ENCODE measurements at places on chromosomes 13 and 19.

DNA sequence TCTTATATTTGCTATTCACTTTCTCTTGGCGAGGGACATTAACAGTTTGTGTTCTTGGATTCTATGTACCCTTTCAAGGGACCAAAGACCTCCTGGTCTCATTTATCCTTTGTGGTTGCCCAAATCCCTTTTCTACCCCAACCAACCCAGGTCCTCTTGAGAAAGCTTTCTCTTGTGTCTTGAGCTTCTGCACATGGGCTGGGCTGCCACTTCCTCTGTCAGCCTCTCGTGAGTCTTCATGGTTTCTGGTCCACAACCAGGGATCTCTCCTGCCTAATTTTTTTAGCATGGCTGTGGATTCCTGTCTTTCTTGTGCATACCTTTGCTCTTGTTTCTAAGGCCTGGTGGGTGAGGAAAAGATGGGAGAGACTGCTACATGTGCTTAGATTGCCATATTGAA is 14.9 kb downstream of the TIMM13 start:
- no peak for DNase-seq

GRCh38 chr19:3821857-3822364 is 35.7 kb upstream of the MATK start:
- DNase-seq: peak; percentile 96

DNA sequence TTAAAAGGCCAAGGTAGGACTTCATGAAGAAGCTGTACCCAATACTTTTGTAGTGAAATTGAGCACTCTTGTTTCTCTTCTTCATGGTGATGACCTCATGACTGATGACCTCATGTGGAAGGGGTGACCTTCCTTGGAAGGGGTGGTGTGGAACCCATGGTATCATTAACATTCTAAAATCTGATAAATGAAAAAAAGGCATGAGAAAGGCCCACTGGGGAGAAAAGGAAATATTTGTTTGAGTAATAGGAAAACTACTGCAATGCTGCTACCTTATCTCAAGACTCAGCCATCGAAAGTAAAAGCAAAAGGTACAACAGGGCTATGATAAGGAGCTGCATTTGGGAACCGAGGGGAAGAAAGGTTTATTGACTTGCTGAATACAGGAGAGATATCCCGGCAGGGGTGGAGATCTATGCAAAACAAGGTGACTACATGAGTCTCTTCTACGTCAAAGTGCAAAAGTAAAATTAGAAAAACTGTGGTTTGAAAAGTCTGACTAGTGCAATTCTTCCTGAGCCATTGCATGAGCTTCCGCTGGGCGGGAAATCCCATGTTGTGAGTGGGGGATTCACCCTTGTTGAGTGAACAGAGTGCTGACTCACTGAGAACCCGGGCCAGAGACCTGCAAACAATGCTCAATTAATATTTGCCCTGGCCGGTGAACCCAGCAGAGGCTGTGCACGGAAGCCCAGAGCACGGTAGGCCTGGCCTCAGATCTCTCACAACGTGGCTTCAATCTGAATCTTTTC is 138.9 kb upstream of the RFC3 start:
- DNase-seq: peak; percentile 39

DNA sequence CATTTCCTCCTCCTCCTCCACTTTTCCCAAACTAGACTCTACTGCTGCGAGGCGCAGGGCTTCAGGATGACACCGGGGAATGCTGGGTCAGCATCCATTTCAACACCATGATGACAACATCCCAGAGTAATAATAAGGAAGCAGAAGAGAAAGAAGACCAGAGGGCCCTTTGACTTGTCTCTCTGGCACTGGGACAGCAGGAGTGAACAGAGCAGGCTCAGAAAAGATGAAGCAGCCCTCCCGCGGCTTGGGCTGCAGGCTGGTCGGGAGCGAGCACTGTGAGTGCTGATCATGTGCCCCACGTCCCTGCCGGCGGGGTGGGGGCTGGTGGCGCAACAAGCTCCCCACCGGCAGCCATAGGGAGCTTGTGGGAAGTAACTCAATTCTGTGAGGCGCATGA is 30.5 kb downstream of the RANBP3 start:
- DNase-seq: no peak

GRCh38 chr19:16394681-16395375 is 70.2 kb downstream of the KLF2 start:
- no peak for DNase-seq

- no peak for DNase-seq
These were observed 17.8 kb downstream of the NHLRC3 start for GRCh38 chr13:39056018-39056417.

DNA sequence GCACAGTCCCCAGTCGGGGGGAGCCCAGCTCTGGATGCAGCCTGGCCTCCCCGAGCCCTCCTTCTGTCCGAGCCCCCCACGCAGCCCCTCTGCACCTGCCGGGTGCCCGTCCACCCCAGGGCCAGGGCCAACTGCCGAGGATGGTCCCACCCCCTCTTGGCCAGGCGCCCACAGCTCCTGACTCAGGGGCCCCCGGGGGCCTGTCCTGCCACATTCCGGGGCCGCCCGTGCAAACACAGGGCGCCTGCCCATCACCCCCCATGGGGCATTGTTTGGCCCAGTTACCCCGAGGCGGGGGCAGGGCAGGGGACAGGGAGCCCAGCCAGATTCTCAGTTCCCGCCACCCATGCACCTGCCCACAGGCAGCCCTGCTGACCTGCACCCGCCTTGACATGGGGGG is 5.3 kb upstream of the TCF3 start:
- no peak for DNase-seq

DNA sequence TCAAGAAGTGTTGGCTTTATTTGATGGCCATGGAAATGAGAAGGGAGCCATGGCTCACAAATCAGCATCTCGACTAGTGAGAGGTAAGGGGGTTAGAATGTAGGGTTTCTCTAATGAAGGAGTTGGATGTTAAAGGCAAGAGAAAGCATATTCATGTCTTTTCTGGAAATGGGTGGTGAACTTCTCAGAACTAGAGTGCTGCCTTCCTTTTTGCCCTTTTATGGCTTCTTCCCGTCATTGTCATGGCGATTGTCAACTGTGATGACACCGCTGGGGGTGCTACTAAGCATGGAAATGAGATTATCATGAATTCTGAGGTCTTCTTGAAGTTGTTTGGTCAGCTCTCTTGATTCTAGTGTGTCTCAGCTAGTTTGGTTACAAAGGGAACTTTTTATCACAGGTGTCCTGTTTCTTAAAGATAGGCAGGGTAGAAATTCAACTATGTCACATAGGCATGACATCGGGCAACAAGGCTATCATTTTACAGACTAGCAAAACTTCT is 180.4 kb downstream of the LIG4 start:
- no peak for DNase-seq

DNA sequence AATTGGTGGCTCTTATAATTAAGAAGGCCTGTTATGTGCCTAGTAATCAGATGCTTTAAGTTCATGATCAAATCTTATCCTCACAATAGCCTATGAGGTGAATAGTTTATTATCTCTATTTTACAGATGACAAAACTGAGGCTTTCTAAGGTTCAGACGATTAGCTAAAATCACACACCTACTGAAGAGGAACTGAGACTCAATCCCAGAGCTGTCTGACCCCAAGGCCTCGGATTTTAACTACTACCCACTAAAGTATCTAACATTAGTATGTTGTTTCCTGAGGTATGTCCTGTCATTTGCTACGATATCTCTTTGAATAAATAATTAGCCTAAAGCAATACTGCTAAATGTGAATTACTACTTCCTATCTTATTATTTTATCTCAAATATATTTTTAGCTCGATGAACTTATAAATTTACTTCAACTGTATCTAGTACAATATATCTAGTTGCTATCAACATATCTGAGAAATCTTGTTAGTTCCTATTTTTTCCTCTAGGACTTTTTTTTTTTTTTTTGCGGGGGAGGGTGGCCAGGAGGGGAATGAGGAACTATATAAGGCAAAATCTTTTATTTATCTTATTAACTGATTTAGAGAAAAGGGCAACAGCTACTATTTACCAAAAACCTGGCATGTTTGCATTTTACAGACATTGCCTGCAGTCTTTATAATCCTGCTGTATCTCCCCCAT is 118.5 kb downstream of the ABCC4 start:
- no peak for DNase-seq

DNA sequence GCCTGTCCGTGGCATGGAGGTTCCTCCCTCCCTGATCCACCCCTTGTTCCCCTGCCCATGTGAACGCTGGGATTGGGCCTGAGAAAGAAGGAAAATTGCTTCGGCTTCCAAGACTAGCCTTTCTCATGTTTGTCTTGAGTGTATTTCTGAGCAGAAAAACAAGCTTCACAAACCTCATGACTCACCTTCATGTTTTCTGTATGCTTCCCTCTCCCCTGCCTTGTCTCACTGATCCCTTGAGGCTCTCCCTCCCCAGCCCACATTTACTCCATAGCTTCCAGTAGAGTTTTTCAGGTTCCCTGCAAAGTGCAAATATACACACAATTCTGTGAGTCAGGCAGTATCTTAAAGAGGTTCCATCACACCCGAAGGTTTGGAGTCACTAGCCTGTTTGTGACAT is 572.4 kb downstream of the UQCRFS1 start:
- DNase-seq: no peak

DNA sequence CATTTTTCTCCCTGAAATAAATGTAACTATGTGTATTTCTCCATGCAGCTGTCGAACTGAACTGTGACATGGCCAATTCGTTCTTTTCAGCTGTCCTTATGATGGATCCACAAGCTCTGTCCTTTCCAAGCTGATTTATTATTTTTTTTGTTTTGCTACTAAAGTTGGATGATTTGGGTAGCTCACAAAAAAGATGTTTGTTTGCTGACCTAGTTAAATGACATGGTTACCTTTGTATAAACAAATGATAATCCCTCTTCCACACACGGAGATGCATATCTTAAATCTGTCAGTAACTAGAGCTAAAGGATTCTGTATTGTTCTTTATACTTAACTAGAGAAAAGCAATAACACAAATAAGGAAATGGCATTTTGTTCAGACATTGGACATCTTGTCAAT is 884.3 kb upstream of the PCDH20 start:
- no peak for DNase-seq

- no peak for DNase-seq
These were observed 369.7 kb upstream of the TSHZ3 start for GRCh38 chr19:31718898-31719297.

DNA sequence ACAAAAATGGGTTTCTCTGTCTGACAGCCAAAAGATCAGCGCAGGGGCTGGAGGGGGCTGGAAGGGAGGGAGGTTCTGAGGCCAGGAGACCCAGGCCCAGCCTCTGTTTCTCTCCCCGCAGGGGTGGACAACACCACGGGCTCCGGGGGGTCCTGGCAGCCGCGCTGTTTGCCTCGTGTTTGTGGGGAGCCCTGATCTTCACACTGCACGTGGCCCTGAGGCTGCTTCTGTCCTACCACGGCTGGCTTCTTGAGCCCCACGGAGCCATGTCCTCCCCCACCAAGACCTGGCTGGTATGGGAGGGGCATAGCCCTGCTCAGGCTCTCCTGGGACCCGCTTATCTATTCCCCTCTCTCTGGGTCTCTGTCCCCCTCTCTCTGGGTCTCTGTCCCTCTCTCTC is 9.6 kb downstream of the CPT1C start:
- DNase-seq: no peak

DNA sequence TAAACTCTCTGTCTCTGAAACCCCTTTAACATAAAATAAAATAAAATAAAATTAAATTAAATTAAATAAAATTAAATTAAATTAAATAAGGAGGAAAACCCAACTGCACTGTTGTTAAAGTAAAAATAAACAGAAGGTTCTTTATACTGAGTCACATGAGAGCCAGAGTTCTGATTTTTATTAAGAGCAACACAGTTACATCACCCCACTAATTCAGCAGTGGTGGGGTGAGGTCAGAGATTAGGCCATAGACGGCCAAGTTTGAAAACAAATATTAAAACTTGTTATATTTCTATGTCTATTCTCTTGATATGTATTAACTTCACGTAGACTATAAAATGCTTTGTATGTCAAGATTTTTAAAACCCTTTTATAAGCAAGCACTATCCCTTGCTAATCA is 59.5 kb downstream of the MYCBP2 start:
- no peak for DNase-seq

DNA sequence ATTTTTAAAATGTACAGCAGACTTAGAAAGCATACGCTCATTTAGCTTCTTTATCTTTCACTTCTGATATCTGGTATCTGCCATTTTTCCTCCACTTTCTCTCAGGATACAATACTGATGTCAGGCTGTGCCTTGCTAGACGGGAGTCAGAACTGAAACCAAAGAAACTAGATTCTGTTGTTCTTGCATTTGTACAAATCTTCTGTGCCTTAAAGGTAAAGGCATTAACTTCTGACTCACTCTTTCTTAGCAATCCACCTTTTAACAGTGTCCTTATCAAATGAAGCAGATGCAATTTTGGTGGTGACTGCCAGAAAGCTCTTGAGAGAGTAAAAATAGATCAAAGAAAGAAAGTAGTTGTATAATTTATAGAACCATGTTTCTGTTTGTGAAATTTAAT is 370.4 kb downstream of the PCDH20 start:
- DNase-seq: no peak

- DNase-seq: no peak
These were observed 142.5 kb downstream of the LACC1 start for GRCh38 chr13:44022196-44022595.

GRCh38 chr13:26656919-26657318 is 99.4 kb downstream of the WASF3 start:
- no peak for DNase-seq

DNA sequence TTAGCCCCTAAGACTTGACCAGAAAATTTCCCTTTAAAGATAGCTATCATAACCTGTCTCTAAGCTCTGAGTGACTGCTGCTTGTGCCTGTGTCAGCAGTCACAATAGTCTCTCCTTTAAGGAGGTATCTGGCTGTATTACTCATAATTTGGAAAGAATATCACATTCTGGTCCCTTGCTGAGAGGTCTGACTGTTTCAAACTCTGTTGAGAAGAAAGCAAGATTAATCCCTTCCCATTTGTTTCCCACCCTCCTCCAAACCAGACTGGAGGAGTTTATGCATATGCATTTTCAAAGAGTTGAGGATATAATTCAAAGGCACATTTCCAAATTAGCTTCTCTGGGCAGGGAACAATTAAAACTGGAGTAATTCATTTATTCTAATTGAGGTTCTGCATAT is 2.3 kb downstream of the HTR2A start:
- DNase-seq: no peak

DNA sequence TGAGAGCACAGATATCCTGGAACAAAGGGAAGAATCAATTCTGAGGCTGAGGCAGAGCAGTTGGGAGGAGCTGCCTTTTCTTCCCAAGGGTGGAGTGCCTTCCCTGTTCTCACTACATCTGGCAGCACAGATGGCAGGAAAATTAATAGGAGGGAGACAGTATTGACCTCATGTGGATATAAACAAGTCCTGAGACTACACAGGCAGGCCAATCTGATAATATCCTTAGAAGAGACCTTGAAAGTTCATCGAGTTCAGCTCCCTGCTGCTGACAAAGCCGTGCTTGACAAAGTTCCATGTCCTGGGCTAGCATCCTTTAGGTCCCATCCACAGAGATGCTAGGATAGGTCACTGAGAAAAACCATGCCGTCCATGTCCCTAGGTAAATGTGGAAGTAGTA is 1451.5 kb downstream of the EFNB2 start:
- DNase-seq: no peak
